NCI-H1092 (cell line): ENCODE measurements at places on chromosomes 5 and 9.

- DNase-seq: no peak
These were observed 212.5 kb downstream of the CFAP90 start for GRCh38 chr5:7638456-7638855.

DNA sequence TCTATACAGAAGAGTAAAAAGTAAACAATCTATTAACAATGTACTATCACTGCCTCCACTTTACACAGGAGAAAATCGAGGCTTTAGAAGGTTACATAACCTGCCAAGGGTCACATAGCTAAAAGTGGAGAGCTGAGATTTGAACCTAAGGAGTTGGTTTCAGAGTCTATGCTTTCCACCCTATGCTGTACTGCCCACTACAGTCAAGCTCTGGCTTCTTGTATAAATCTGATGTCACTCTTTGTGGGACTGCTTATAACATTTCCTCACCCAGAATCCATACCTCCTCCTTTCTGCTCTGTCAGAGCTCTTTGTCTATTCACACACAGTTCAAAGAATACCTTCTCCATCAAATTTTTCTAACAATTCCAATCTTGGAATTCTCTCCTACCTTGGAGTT, 503.1 kb downstream of the RAB3C start:
- DNase-seq: no peak

GRCh38 chr9:129408535-129409215, 212.2 kb downstream of the C9orf50 start:
- no peak for DNase-seq

DNA sequence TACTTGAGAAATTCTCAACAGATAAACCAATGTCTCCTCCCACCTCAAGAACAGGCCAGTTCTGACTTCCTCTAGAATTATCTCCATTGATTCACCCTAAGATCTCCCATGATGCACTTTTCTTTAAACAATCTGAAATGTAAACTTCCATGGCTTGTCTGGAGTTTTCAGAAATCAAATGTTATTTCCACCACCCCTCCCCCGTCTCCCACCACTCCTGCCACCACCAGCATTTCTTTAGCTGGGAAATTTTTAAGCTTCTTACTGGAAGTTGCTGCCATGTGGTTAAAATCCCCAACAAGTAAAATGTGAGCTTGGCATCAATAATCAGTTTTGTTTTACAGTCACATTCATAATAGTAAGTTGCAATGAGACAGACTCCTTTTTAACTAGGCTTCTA, 32.8 kb upstream of the BASP1 start:
- no peak for DNase-seq
